ENCODE measurements at places on chromosomes 4 and X.

GRCh38 chrX:28981952-28982351 lies 394.7 kb downstream of the IL1RAPL1 start:
- no peak for DNase-seq

DNA sequence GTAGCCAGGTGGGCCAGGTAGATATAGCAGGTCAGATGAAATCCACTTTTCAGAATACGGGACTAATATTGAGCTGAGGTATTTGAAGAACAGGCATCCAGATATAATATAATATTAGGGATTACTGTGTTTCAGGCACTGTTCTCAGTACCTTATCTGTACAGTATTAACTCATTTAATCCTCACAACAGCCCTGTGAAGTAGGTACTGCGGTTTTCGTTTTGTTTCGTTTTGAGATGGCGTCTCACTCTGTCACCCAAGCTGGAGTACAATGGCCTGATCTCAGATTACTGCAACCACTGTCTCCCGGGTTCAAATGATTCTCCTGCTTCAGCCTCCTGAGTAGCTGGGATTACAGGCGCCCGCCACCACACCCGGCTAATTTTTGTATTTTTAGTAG lies 129.6 kb downstream of the IL1RAPL2 start:
- DNase-seq, result no peak

- DNase-seq, result no peak
Measured at GRCh38 chrX:150455215-150455608, 92.1 kb downstream of the MAMLD1 start.

- no peak for DNase-seq
Measured at GRCh38 chr4:17332478-17332877, 179.4 kb downstream of the QDPR start.

DNA sequence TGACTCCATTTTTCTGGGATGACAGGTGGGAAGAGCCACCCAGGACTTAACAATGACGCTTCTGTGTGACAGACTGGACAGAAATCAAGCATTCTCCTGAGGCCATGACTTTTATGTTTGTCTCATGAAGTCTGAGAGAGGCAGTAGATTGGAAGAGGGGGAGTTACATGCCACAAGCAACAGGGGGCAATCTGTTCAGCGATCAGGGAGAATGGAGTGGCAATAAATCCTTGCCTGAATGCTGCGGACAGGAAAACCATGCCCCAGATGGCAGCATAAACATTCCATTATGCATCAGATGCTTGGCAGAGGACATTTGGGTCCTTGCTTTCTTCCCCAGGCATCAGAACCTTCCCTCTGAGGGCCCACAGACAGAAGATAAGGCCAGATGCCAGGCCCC lies 312.4 kb upstream of the DIPK2B start:
- no peak for DNase-seq

DNA sequence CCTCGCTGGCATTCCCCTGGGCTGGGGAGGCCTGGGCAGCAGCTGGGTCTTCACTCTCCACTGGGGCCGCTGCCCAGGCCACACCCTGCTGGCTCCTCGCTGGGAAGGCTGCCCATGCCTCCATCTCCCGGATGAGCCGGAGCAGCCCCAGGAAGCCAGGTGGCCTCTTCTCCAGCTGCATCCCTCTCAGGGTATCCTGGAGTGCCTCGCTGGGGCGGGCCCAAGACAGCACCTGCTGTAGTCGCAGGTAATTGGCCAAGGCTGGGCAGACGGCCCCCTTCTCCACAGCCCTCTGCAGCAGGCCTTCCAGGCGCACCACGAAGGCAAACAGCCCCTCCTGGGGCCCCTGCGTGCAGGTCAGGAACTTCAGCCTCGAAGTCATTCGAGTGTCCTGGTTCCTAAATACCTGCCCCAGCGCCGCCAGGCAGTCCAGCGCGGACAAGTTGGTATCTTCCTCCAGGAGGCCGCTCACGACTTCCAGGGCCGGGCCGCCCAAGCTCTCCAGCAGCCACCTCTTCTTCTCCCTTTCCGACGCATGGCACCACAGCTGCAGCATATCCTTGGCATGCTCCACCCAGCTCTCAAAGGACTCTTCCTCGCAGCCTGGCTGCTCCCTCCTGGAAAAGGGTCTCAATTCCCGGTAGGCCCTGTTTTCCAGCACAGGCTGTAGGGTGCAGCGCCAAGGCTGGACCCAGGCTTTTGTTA lies 3.7 kb downstream of the PNMA6E start:
- DNase-seq, result no peak

All from H1 (cell line).